Kasumi-1 (cell line): ENCODE measurements at places on chromosomes 3 and 15.

- no peak for DNase-seq
Observed at GRCh38 chr3:166582236-166582635, 745.0 kb upstream of the BCHE start.

GRCh38 chr3:168548719-168549118 is 453.0 kb upstream of the GOLIM4 start:
- no peak for DNase-seq

GRCh38 chr3:71130471-71131374 is 452.8 kb downstream of the FOXP1 start:
- peak; percentile 85 for DNase-seq

DNA sequence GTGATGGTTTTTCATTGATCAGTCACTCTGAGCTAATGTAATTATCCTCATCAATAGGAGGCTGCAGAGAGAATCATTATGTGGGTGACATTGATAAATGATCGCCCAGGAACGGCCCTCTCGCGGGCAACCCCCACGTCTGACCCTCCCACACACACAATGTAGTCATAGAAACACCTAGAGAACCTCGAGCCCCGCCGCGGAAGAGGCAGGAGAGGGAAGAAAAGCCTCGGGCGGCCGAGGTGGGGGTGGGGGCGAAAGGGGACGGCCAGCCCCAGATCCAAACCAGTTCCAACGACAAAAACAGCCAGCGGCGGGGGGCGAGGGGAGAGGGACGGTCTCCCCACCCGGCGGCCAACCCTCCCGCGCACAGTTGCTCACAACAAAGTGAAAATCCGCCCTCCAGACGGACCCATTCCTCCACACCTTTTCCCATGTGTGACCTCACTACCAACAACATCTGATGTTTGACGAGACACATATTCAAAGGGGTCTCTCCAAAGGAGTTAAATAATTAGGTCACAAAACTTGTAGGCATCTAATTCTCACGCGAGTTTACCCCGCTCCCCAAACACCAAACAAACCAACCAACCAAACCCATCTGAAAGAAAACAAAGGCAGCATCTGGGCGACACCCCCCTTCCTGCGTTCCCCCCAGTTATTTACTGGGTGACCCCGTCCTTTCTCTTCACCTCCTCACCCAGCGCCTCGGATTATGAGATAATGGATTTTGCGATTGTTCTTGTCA is 213.0 kb downstream of the MEIS2 start:
- no peak for DNase-seq

GRCh38 chr15:94265982-94266381 is 34.6 kb downstream of the MCTP2 start:
- DNase-seq, result no peak
